Osteoblast (primary cell): ENCODE measurements at places on chromosomes 16 and 17. TPM values are rescaled to one million over a fixed set of nuclear protein-coding genes. Genes with fewer than 3 reads are reported as not detected.

The MPP3 gene
- total RNA-seq: 6.2 and 7.1 TPM in 2 replicates

The RSPRY1 gene
- 51.6 and 57.2 TPM in 2 replicates for total RNA-seq

The SLC6A2 gene
- not detected in 2 replicates for total RNA-seq

The TCF25 gene
- 225 and 230 TPM in 2 replicates for total RNA-seq

The TBC1D3E gene
- total RNA-seq: not detected in 2 replicates

The PLCG2 gene
- total RNA-seq: 0.59 and 1.1 TPM in 2 replicates

The ACSM2B gene
- total RNA-seq: not detected in 2 replicates

The ABCA6 gene
- 30.4 and 31.8 TPM in 2 replicates for total RNA-seq

The FGF11 gene
- total RNA-seq: 0.29 and 0.36 TPM in 2 replicates

The GCGR gene
- under 0.01 TPM in 1 of 2 replicates, not detected in the other for total RNA-seq

The SHISA6 gene
- not detected in 2 replicates for total RNA-seq

The MCRIP2 gene
- 20.0 and 20.3 TPM in 2 replicates for total RNA-seq

The PYY gene
- not detected in 2 replicates for total RNA-seq

The G6PC1 gene
- total RNA-seq: not detected in 2 replicates

The NKD1 gene
- total RNA-seq: under 0.01 TPM in 2 replicates

The KRT36 gene
- total RNA-seq: 0.36 TPM in 1 of 2 replicates, not detected in the other

The MYH3 gene
- 0.88 and 1.8 TPM in 2 replicates for total RNA-seq

The ARHGAP44 gene
- 2.9 and 4.3 TPM in 2 replicates for total RNA-seq

The SNX20 gene
- not detected in 2 replicates for total RNA-seq

The DHRS7C gene
- not detected in 2 replicates for total RNA-seq

The UMOD gene
- total RNA-seq: not detected in 2 replicates

The TP53TG3C gene
- not detected in 2 replicates for total RNA-seq

The NPW gene
- not detected in 2 replicates for total RNA-seq

The TEKT5 gene
- total RNA-seq: 0.29 and 0.36 TPM in 2 replicates

The ULK2 gene
- total RNA-seq: 27.5 and 37.1 TPM in 2 replicates

The SGCA gene
- total RNA-seq: 0.29 TPM in 1 of 2 replicates, not detected in the other

The GDPD3 gene
- 0.36 and 0.88 TPM in 2 replicates for total RNA-seq

The CCDC154 gene
- 0.36 and 0.59 TPM in 2 replicates for total RNA-seq

The PLEKHM1 gene
- 30.8 and 38.0 TPM in 2 replicates for total RNA-seq

The KRT12 gene
- total RNA-seq: not detected in 2 replicates

The TNFRSF13B gene
- total RNA-seq: not detected in 2 replicates

The CRYBA1 gene
- not detected in 2 replicates for total RNA-seq

The C16orf92 gene
- not detected in 2 replicates for total RNA-seq

The TOM1L1 gene
- 40.2 and 44.2 TPM in 2 replicates for total RNA-seq

The CRHR1 gene
- not detected in 2 replicates for total RNA-seq

The ZKSCAN2 gene
- 5.9 and 8.0 TPM in 2 replicates for total RNA-seq

The PSMD11 gene
- 61.2 and 84.9 TPM in 2 replicates for total RNA-seq

The FOXN1 gene
- not detected in 2 replicates for total RNA-seq

The HOXB8 gene
- total RNA-seq: not detected in 2 replicates

The KRT33B gene
- 0.29 and 1.1 TPM in 2 replicates for total RNA-seq

The ARL16 gene
- 24.5 and 26.1 TPM in 2 replicates for total RNA-seq

The RAB11FIP4 gene
- 0.29 and 0.72 TPM in 2 replicates for total RNA-seq

The CDH1 gene
- 0.59 and 1.1 TPM in 2 replicates for total RNA-seq

The PMFBP1 gene
- under 0.01 and 0.59 TPM in 2 replicates for total RNA-seq

The ALOXE3 gene
- not detected in 2 replicates for total RNA-seq

The MYH2 gene
- total RNA-seq: not detected in 2 replicates

The ABCC12 gene
- total RNA-seq: not detected in 2 replicates

The PMP22 gene
- total RNA-seq: 151 and 163 TPM in 2 replicates

The ABCA3 gene
- 0.88 and 1.4 TPM in 2 replicates for total RNA-seq

The SLC38A8 gene
- total RNA-seq: not detected in 2 replicates

The TMEM100 gene
- total RNA-seq: 0.36 and 0.59 TPM in 2 replicates

The C17orf107 gene
- 4.0 and 5.3 TPM in 2 replicates for total RNA-seq

The CASKIN2 gene
- total RNA-seq: 8.7 and 10.3 TPM in 2 replicates
